H4 (cell line): ENCODE measurements at places on chromosomes 3 and 15. TPM values are rescaled to one million over a fixed set of nuclear protein-coding genes. Genes with fewer than 3 reads are reported as not detected.

FSIP1 gene
- 1.0 and 1.3 TPM in 2 replicates for total RNA-seq

CACNA2D2 gene
- total RNA-seq = 0.04 TPM in 1 of 2 replicates, not detected in the other

MORC1 gene
- 0.04 and 0.10 TPM in 2 replicates for total RNA-seq

DENND4A gene
- total RNA-seq = 5.4 and 7.2 TPM in 2 replicates

IL17RD gene
- total RNA-seq = 0.55 and 0.56 TPM in 2 replicates

GPR171 gene
- not detected in 2 replicates for total RNA-seq

SRGAP3 gene
- total RNA-seq = 1.5 and 1.8 TPM in 2 replicates

SEMA5B gene
- total RNA-seq = not detected in 2 replicates

SPINK8 gene
- total RNA-seq = not detected in 2 replicates

HACL1 gene
- 18.1 and 19.0 TPM in 2 replicates for total RNA-seq

PLSCR1 gene
- 259 and 270 TPM in 2 replicates for total RNA-seq

ARPP21 gene
- total RNA-seq = 0.41 TPM in 1 of 2 replicates, not detected in the other

PIAS1 gene
- 13.3 and 15.8 TPM in 2 replicates for total RNA-seq

TRIM42 gene
- not detected in 2 replicates for total RNA-seq

EPHB1 gene
- 0.29 and 1.2 TPM in 2 replicates for total RNA-seq

TMCO5A gene
- 0.10 TPM in 1 of 2 replicates, not detected in the other for total RNA-seq

CKMT1A gene
- 0.10 and 1.1 TPM in 2 replicates for total RNA-seq

SCG5 gene
- 0.64 and 0.95 TPM in 2 replicates for total RNA-seq

FETUB gene
- not detected in 2 replicates for total RNA-seq

P2RY13 gene
- total RNA-seq = not detected in 2 replicates

LRRC2 gene
- total RNA-seq = 0.04 TPM in 1 of 2 replicates, not detected in the other

SNURF gene
- 12.5 and 13.2 TPM in 2 replicates for total RNA-seq

HIGD2B gene
- total RNA-seq = not detected in 2 replicates

TGM4 gene
- total RNA-seq = 1.2 TPM in 1 of 2 replicates, not detected in the other

MEGF11 gene
- 0.02 TPM in 1 of 2 replicates, not detected in the other for total RNA-seq

SUCLG2 gene
- total RNA-seq = 27.5 and 33.8 TPM in 2 replicates

SLC35A5 gene
- total RNA-seq = 40.4 and 44.3 TPM in 2 replicates

SLC28A2 gene
- total RNA-seq = not detected in 2 replicates
